D721Med (cell line): ENCODE measurements at places on chromosomes 4 and X.
A peak's percentile ranks its signal among the peaks of the same experiment; 100 is the strongest.

DNA sequence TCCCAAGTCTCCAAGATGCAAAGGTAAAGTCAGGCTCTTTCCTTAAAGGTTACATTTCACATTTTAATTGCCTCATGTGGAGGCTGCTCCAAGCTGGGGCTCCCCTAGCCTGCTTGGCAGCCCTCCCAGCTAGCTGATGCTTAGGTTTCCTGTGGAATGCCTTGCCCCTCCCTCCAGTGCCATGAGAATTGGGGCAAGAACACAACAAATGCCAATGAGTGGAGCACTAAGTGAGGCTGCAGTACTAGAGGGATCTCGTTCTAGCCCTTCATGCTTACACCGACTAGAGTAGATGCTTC, 597.7 kb downstream of the MID1IP1 start:
- DNase-seq, result no peak

GRCh38 chr4:149735796-149736195, 79.8 kb downstream of the IQCM start:
- no peak for DNase-seq

DNA sequence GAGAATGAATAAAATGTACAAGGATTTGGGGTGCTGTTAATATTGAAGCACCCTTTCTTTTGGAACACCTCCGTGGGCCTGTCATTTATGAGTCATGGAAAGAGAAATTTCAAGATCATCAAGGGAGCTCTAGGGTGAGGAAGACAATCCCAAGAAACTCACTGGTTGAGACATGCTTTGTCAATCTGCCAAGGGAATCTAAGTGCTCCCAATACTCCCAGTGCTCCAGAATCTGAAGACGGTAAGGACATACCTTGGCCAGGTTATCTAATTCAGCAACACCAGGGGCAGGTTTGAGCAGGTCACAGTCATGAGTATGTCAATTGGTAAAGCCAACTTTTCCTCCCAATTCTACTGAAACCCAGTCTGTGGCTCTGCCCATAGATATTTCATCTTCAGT, 556.4 kb upstream of the CPEB2 start:
- DNase-seq, result no peak

GRCh38 chrX:39845233-39845632, 252.5 kb downstream of the BCOR start:
- DNase-seq, result no peak

DNA sequence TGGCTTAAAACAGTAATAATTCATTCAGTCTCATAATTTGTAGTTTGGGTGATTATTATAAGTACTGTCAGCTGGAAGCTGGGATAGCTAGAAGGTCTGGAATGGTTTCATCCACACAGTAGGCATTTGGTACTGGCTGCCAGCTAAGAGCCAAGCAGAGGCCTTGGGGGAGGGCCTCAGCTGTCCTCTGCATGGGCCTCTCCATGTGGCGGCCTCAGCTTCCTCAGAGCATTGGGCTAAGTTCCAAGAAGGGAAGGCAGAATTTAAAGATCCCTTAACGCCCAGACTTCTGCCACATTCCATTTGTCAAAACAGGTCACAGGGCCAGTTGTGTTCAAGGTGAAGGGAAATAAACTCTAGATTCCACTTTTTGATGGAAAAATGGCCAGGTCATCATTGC, 93.3 kb downstream of the NEUROG2 start:
- DNase-seq, result no peak

DNA sequence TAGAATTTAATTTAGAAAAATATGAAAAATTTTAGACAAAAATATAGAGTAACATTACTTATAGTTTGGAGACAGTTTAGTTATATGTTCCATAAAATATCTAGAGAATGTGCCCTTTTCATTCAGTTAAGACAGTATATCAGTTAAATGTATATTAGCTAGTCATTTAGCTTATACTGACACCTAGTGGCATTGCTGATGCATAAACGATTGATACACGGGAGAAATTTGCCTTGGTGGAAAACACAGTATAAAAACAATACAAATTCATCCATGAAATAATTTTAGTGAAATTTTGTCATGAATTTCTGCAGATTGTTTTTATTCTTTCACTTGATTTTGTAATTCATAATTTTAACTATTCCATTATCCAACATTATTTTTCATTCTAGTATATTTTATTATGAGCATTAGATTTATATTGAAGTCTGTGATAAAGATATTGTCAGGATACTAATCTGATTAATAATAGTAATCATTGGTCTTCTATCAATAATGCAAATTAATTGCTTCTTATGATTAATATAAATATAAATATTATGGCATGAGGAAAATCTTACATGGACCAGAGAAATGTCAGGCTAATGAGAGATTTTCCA, 219.0 kb downstream of the TLL1 start:
- no peak for DNase-seq

DNA sequence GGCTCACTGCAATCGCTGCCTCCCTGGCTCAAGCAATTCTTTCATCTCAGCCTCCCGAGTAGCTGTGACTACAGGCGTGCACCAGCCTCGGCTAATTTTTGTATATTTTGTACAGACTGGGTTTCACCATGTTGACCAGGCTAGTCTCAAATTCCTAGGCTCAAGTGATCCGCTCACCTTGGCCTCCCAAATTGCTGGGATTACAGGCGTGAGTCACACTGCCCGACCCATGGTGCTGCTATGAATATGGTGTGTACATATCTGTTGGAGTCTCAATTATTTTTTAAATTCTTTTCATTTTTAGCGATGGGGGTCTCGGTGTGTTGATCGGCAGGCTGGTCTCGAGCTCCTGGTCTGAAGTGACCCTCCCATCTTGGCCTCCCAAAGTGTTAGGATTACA, 78.0 kb upstream of the PRKX start:
- no peak for DNase-seq

DNA sequence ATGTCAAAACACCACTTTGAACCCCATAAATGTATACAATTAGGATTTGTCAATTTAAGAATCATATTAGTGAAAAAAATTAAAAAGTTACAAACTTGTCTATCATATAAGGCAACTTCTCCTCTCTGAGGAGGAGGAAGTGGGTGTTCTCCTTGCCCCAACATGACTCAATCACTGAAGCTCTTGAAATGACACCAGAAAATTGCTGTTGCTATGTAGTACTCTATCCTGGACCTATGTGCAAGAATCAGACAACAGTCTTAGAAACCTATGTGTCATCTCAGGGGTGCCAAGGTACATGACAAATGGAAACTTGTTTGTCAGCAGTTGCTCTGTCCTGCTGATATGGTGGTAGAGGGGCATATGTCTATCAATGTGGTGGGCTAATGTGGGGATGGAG, 47.7 kb downstream of the HMGB3 start:
- no peak for DNase-seq

GRCh38 chrX:30301208-30301607, 8.0 kb downstream of the NR0B1 start:
- no peak for DNase-seq

DNA sequence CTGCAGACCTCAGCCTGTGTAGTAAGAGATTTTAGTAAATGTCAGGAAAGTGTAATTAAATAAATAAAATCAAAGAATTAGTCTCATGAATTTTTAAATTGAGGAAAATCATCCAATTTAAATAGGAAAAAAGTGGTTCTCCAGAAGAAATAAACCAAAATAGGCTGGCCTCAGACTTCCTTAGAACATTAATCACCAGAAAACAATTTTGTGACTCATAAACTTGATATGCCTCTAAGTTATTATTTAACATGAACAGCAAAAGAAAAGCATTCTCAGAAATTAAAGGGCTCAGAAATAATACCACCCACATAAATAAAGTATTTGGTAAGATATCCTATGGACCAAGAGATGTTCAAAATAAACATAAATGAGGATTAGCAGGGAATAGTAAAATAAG, 14.3 kb downstream of the FAM47B start:
- no peak for DNase-seq

GRCh38 chr4:7587433-7588405, 153.0 kb upstream of the PSAPL1 start:
- peak; percentile 58 for DNase-seq

- DNase-seq, result no peak
Measured at GRCh38 chrX:84735025-84735424, 232.8 kb upstream of the HDX start.

DNA sequence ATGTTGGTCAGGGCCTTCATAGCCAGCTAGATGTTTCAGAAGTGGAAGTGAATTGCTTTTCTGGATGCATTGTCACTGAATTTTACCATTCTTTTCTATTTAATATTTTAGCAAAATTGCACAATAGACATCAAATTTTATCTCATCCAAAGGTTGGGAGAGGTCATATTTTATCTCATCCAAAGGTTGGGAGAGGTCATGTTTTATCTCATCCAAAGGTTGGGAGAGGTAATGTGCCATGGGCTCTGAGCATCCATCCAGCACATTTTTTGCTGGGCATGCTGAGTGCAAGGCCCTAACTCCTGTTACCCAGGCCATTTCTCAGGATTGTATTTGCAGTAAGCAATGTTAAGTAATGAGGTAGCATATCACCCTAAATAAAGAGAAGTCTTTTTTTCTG, 14.7 kb upstream of the CYP2U1 start:
- DNase-seq, result no peak

DNA sequence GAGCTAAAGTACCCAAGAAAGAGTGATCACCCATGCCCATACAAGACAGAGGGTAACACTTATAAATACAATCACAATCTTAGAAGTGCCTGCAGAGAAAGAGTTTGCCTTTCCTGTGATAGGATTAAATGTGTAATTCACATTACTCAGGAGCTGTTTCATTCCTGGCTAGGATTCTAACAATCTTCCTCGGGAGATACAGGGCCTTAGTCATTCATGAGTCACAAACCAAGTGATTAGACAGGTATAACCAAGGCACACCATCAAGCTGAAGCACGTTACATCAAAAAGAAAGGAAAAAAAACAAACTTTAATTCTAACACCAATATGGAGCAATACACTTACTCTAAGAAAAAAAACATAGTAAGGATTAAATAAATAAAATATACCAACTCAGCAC, 14.9 kb downstream of the ABCG2 start:
- no peak for DNase-seq

GRCh38 chr4:40334591-40335524, at the start of gene CHRNA9:
TSS of gene CHRNA9 (plus strand) at chr4:40335333. CDS start at chr4:40335468, 135 bp downstream.
- DNase-seq, result no peak

- DNase-seq, result no peak
Measured at GRCh38 chrX:64894454-64895038, 81.7 kb downstream of the ZC4H2 start.

DNA sequence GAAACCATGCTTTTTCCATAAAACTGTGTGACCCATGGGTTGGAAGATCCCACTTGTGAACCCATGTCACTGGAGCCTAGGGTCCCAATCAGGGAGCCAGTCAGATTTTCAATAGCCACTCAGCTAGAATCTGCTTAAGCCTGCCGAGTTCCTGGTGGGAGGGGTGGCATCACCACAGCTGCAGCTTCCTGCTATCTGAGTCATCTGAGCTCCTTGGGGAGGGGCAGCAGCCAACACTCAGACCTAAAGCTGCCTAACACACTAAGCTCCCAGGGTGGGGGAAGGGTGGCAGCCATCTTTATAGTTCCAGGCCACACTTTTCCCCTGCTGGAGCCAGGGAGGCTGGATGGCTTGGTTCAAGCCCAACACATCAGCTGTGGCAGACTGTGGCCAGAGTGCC, 350.1 kb downstream of the C4orf33 start:
- DNase-seq, result no peak

DNA sequence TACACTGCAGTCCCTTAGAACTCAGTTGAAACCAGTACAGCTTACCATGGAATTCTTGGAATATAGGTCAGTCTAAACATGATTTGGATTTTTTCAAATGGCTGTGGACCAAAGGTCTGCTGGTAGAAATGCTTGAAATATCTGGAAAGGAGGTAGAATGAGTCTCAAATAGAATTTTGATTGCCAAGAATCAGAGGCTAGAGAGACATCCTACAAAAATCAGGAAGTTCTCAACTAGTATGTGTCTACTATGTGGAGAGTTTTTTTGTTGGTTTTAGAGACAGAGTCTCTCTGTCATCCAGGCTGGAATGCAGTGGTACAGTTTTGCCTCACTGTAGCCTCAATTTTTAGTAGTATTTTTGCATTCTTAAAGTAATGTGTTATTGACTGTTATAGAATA, 53.6 kb downstream of the PAQR3 start:
- no peak for DNase-seq

GRCh38 chrX:9627922-9628321, 137.7 kb downstream of the GPR143 start:
- no peak for DNase-seq

DNA sequence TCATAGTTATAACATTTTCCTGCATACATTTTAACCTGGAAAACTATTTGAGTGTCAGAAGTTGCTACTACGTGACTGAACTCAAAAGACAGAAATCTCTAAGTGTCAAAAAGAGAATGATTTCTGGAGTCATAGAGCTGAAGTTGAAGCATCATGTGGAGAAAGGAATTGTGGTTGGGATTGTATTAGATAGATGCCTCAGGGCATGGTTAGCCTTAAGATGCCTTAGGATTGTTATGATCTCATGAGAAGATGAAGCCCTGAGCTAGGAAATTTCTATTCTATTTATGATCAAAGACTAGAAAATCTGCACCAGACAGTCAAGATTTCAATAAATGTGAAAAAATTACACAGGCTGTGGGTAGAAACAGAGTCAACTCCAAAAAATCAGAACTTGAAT, 20.2 kb downstream of the EPGN start:
- DNase-seq, result no peak

DNA sequence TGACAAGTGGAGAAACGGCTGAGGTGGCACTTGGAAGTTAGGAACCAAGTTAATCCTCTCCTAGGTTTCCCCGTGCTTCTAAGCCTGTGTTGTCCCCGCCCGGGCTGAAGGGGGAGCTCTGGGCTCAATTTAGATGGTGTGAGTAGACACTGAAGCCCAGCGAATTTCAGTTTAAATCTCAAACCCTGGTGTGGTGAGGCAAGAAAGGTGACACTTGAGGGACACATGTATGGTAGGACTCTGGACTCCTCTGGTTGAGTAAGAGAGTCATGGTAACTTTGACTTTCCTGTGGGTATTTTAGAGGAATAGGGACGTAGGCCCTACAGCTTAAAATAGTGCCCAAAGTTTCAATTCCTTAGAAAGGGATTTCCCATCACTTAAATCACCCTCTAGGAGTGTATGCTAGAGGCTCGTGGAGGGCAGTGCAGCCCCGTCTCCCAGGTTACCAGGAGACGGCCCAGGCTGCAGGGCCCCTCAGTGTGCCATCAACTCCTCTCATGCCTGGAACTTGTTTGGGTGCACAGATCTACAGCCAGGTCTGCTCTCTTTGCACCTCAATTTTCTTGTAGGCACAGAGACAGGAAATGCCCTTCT, 24.0 kb downstream of the HAND2 start:
- peak; percentile 77 for DNase-seq
